ENCODE measurements at places on chromosomes 5 and 9. TPM values are rescaled to one million over a fixed set of nuclear protein-coding genes. Genes with fewer than 3 reads are reported as not detected.

TEX48 gene
- not detected for total RNA-seq

ALDOB gene
- total RNA-seq = not detected

ALDH7A1 gene
- 18.1 TPM for total RNA-seq

DNA sequence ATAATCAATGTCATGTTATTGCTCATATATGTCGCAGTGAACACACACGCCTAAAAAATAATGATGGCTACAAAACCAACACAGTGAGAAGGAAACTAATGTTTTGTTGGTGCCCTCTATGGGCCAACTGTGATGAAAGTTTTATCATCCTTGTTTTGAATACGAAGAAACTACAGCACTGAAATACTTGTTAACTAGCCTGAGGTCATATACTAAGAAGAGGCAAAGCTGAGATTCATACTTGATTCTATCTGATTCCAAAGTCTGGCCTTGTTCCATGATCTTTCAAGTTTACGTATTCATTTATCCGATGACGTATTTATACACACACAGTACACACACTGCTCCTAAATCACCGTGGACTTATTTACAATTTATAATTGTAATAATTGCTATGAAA, 16.1 kb upstream of the DRD1 start:
- no peak for DNase-seq

GRCh38 chr5:172926796-172927195, 32.4 kb upstream of the RPL26L1 start:
- DNase-seq = no peak

- no peak for DNase-seq
Observed at GRCh38 chr5:143284521-143284920, 119.0 kb downstream of the NR3C1 start.

DNA sequence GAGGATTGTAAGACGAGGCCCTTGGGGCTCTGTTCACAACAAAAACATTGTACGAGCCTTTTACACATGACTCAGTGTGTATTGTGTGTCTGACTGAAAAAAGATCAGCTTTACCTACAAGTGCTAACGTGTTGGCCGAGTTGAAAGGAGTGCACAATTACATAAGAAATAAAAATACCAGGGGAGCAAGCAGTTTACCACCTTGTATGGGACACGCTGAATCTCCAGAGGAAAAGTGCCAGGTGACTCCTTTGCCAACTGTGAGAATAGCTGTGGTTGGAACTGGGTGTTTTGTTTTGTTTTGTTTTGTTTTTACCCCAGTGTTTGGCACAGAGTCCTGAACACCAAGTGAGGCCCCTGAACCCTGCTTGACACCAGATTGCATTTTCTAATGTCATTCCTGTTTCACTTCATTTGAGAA, 32.8 kb upstream of the ZSWIM6 start:
- DNase-seq = no peak

DNA sequence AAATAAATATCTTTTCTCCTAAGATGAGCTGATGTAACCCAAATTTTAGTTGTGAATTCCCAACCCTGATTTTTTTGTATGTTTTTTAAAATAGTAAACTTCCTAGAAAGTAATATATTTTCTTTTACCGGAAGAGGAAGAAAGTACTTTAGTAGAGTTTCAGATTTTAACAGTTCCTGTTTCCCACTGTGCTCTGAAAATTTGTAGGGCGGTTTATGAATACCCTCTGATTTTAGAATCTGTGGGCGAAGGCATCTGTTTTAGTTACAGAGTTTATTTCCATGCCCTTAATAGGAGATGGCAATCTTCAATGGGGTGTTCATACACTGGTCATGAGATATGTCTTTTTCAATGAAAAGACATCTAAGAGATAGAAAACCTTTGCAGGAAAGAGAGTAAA, 3.7 kb upstream of the HOMER1 start:
- no peak for DNase-seq
